Stimulated activated CD8-positive, alpha-beta memory T cell treated with anti-CD3 and anti-CD28 coated beads, Interleukin-4, amount 100 ng/mL, for 4 hours (primary cell): ENCODE measurements at places on chromosomes 16 and 17.

DNA sequence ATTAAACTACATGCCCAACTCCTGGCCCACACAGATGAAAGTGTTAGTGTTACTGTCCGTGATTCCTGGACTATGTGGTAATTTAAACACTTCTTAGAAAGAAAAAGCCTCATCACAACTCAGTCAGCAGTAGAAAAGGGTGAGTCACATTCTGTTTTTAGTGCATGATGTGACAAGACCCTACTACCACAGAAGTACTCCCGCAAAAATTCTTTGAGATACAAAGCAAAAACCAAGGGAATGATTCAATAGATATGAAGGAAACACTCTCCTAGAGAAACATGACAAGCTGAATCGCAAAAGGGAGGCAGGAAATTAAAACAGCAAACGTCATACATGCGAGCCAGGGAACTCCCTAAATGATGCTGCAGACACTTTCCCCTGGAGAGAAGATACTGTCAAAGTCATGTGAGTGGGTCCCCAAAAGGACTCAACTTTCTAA, 14.4 kb downstream of the SNN start:
- DNase-seq, result no peak

- DNase-seq, result no peak
Observed at GRCh38 chr16:24950275-24950674, 64.9 kb downstream of the ARHGAP17 start.

DNA sequence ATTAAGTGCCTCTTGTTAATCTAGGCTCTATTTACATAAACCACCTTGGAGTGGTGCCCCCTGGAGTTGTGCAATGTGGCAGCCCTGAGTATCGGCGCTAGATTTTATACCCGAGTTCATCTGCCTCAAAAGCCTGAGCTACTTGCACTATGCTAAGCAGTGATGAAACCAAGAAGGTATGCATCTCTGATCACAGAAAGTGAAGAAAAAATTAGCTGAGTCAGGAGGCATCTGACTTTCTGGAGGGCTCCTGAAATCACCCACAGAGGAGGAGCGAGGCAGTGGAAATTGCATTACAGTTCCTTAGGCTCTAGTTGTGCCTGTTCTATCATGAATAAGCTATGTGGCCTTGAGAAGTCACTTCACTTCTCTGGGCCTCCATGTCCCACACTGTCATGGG, 80.3 kb upstream of the PSMD7 start:
- no peak for DNase-seq

GRCh38 chr17:76993651-76994050, 125.4 kb downstream of the MGAT5B start:
- DNase-seq, result no peak

GRCh38 chr16:85056211-85056748, 28.7 kb downstream of the KIAA0513 start:
- no peak for DNase-seq
